A549 (cell line): ENCODE measurements at places on chromosomes 1 and 21. TPM values are rescaled to one million over a fixed set of nuclear protein-coding genes. Genes with fewer than 3 reads are reported as not detected.

DNA sequence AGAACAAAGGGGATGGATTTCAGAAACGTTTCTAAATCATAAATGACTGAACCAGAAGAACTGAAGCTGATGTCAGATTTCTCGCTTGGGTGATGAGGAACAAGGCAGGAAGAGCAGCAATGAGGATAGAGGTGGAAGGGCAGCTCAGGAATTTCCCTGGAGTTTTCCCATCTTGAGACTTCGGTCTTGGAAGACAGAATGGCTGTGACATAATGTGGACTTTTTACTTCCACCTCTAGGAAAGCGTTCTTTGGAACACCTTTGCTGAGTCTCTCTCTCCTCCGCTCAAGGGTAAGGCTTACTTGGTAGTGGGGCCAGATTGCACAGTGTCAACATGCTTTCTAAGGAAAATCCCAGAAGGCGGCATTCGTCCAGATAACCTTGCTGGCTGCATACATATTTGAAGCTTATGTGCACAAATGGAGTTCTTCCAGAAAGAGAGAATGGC lies 36.6 kb downstream of the DEGS1 start:
- DNase-seq, result no peak

GRCh38 chr1:86503406-86504136 lies 34.8 kb downstream of the CLCA1 start:
- no peak for DNase-seq

DNA sequence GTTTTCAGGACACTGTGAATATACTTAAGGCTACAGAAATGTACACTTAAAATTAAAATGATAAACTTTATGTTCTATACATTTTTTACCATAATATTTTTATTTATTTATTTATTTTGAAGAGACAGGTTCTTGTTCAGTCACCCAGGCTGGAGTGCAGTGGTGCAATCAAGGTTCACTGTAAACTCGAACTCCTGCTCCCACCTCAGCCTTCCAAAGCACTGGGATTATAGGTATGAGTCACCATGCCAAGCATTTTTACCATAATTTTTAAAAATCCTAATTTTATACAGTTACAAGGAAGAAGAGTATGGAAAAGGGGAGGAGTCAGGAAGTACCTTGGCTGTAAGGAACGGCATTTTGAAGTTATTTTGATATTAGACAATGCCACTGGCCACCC lies 23.6 kb upstream of the ANGPTL3 start:
- no peak for DNase-seq

- DNase-seq, result no peak
Measured at GRCh38 chr1:16267690-16268180, 30.8 kb upstream of the CPLANE2 start.

The TFF1 gene
- 0.64 to 1.4 TPM (median 1.0 TPM) in 3 replicates for polyA plus RNA-seq

The PARK7 gene
- polyA plus RNA-seq, result 364 to 374 TPM (median 372 TPM) in 3 replicates

GRCh38 chr1:160148121-160148520 lies 3.3 kb upstream of the ATP1A4 start:
- no peak for DNase-seq

GRCh38 chr1:9345471-9345870 lies 52.8 kb downstream of the SPSB1 start:
- no peak for DNase-seq

The SLC26A9 gene
- 0.14 to 0.18 TPM (median 0.16 TPM) in 3 replicates for polyA plus RNA-seq

DNA sequence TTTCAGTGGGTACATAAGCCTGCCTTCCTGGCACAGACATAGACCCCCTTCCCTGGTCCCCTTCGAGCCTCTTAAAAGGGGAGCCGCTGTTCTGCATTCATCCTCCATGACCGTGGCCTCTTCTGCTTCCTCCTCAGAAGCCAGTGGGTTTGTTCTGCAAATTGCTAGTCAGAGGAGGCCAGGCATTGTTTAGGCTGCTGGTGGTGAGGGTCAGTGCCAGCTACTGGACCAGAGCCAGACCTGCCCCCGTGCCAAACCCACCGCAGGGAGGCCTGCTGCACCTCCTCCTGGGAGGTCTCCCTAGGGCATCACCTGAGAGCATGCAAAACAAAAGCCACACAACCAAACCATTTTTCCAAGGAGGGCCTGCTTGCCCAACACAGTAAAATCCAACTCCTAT lies 178.4 kb downstream of the MIS18A start:
- DNase-seq, result no peak

GRCh38 chr1:17514776-17515175 lies 24.7 kb upstream of the ARHGEF10L start:
- DNase-seq, result no peak

The KRTAP26-1 gene
- not detected in 3 replicates for polyA plus RNA-seq

GRCh38 chr1:108199781-108200686 lies at the start of gene SLC25A24:
Gene SLC25A24, minus strand, starts transcription at chr1:108200343. Its CDS starts 205 bp downstream, at chr1:108200138.
- peak; percentile 78 for DNase-seq

The CFAP74 gene
- polyA plus RNA-seq, result 0.03 to 0.05 TPM in 2 of 3 replicates, not detected in the other

The MATN1 gene
- 0.05 to 0.17 TPM (median 0.10 TPM) in 3 replicates for polyA plus RNA-seq

The FAM167B gene
- 0.58 to 2.0 TPM (median 1.8 TPM) in 3 replicates for polyA plus RNA-seq

DNA sequence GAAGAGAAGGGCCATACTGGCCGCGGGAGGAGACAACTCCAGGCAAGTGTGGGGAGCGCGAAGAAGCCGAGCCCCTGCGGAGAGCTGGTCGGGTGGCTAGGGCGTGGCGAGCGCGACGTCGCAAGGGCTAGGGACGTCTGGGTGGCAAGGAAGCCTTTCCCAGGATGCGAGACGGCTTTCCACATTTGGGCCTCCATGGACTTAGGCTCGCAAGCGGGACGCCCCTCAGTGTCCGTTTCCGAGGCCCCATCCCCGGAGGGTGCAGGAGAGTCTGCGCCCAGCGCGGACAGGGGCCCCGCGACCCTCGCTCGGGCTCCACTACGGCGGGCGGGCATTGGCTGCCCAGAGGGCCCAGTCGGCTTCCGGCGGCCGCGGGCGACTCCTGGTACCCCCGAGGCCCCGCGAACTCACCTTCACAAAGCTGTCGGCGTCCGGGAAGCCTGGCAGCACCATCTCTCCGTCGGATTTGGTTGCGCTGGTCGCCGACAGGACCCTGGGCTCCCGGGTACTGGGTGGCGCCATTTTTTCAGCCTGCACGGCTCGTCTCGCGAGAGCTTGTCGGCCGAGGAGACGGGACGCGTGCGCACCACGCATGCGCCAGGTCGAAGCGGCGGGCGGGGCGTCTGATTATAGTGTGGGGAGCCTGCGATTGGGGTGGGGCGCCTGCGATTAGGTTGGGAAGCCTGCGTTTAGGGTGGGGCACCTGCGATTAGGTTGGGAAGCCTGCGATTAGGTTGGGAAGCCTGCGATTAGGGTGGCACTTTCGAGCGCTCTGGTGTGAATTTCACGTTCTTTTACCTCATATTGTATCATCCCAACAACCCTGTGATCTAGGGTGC lies at the start of gene EXOSC10:
Gene EXOSC10 (minus strand): TSS at position 560 of the 839 bp plus-strand sequence. CDS start 38 bp downstream, at position 522.
- peak; percentile 88 for DNase-seq

- no peak for DNase-seq
Measured at GRCh38 chr1:206005234-206005633, 2.0 kb upstream of the RAB7B start.

DNA sequence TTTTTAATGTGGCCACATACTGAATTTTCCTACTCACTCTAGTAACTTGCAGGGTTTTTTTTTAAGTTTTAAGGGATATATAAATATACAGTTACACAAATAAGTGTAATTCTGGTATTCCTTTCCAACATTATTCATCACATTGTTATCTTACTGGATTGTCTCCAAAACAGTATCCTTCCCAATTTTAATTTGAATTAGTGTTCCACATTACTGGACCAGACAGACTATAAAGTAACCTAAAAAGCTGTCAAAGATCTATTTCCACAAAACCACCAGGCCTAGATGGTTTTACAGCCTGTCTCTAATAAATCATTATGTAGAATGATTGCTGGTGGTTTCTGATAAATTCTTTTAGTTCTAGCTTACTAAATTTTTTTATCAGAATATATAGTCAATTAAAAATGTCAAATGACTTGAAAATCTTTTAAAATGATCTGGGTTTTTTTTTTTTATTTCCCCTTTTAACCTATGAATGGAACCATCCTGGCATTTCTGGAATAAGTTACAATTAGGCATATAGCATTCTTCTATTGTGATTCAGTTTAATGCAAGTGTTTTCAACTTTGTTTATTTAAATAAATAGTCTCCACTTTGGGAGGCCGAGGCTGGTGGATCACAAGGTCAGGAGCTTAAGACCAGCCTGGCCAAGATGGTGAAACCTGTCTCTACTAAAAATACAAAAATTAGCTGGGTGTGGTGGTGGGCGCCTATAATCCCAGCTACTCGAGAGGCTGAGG lies 59.3 kb downstream of the PACC1 start:
- no peak for DNase-seq

DNA sequence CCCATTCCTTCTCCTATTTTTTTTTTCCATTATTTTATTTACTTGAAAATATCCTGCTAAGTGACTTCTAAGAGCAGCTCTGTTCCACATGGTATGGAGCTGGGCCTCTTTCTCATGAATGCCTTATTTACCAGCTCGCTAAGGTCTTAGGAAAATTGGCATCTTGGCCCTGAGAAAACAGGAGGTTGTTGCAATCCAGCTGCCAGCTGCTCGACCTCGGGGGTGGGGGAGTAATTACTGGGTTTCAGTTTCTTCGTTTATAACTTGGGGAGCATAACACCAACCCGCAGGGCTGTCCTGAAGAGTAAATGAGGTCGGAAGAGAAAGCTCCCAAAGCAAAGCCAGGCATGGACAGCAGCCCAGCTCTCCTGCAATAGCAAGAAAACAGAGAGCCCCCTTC lies 176.3 kb downstream of the AJAP1 start:
- DNase-seq, result no peak

DNA sequence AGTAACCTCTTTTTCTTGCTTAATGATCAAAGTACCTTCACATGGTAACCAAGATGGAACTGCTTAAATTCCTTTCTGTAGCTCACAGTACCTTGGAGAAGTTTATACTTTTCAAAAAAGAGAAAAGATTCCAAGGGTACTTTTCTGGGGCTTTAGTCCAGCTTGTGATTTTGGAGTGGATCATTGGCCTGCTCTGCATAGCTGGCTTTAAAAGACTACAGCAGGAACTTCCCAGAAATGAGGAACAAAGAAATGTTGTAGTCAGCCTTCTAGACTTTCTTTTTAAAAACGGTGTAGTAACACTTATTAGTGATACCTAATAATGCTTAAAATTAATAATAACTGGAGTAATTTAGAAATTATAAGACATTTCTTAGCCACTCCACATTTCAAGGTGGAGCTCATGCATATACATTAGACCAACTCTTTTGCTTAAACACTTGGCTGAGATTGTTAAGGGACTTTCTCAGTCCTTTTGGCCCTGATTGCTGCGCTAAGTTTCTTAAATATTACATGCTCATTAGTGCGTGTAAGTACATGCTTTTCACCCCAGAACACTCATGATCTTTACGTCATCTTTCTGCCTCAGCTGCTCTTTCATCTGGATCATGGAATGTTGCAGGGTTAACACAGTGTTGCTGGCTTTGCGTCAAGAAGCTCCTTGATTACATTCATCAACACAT lies 57.3 kb downstream of the SDCCAG8 start:
- no peak for DNase-seq

DNA sequence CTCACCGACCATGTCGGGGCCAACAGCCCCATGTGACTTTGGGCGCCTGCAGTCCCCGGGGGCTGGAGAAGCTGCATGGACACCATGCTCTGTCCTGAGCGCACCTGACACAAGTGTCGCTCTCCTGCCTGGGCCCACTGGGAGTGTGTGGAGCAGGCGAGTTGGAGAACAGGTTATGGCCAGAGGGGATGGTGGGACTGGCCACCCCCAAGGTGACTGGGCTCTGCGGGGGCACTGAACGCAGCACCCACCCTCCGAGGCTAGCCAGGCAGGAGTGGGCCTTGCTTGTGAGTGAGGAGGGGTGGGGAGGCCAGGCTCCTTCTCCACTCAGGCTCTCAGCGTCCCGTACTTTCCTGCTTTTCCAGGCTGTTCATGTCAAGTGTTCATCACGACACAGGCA lies 35.6 kb downstream of the SNAP47 start:
- no peak for DNase-seq

DNA sequence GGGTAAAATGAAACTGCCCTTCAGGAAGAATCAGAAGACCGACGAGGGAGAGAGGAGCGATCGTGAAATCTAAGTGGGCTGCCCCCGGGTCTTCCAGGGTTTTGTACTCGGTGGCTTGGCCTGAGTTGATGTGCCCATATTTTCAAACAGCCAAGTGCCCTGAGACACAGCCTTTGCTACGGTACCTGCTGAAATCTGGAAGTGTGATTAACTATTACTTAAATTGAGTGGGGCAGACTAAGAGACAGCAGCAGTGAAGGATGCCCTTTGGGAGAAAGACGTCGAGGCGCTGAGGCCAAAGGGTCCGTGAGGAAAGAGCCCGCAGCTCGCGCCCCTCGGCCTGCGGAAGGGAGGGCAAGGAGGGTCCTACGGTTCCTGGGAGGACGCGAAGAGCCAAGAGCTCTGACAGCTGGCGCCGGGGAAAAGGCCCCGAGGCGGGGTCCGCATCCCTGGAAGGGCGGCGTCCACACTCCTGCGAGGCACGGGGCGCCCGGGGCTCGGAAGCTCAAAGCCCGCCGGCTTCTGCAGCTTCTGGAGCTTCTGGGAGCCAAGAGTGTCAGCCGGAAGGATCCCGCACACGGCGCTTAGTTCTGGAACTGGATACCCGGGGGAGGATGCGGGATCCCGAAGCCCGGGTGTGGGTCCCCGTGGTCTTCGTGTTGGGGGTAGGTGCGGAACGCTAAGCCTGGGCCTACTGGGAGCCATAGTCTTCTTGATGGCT lies 15.4 kb upstream of the RNU1-4 start:
- DNase-seq, result no peak

The ZNF695 gene
- 2.5 to 3.3 TPM (median 2.7 TPM) in 3 replicates for polyA plus RNA-seq

- no peak for DNase-seq
Measured at GRCh38 chr21:15722591-15723324, 7.0 kb upstream of the USP25 start.

The FOXJ3 gene
- polyA plus RNA-seq, result 16.8 to 17.8 TPM (median 17.0 TPM) in 3 replicates

DNA sequence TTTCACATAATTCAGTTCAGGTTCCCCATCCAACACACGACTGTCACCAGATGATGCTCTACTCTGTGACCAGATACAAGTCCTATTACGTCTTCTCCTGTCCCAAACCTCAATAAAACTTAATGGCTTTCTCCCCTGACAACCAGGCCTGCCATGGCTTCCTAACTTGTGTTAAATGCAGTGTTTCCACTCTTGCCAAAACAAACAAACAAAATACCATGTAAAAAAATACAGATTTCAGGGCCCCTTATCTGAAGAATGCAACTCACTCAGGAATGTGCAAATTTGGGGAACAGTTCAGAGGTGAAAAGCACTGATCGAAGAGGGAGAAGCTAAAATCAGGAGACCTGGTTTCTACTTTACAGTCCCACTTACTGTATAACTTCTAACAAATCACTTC lies 863 bp upstream of the NUF2 start:
- DNase-seq, result no peak

The TRIM45 gene
- polyA plus RNA-seq, result 2.1 to 3.0 TPM (median 2.9 TPM) in 3 replicates

The ATP6V1G3 gene
- polyA plus RNA-seq, result not detected in 3 replicates

- DNase-seq, result no peak
Measured at GRCh38 chr1:231855926-231856325, 229.3 kb downstream of the DISC1 start.
